Left hindlimb (tissue), 1 donor: ENCODE measurements at places on chromosomes 4 and X.

- no peak for DNase-seq
Measured at GRCh38 chrX:20312018-20312417, 45.3 kb upstream of the RPS6KA3 start.

GRCh38 chr4:3207531-3208037 lies 41.4 kb upstream of the MSANTD1 start:
- DNase-seq = no peak

GRCh38 chr4:165787516-165788274 lies 85.3 kb upstream of the TLL1 start:
- no peak for DNase-seq

- DNase-seq = no peak
Measured at GRCh38 chr4:114386637-114387233, 211.9 kb upstream of the UGT8 start.

DNA sequence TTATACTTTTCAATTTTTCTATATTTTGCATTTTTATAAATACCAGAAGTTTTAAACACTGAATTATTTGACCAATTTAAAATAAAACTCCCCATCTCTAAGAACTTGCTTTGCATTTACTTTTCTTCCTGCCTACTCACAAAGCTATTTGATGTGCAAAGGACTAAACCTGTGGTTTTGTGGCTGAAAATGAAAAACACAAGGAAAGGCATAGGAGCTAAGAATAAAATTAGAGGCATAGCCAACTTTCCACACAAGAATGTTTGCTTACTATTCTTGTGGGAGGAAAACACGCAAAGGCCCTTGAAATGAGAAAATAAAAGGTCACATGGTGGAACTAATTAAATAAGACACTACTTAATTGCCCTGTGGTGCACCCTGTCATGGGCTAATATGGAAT lies 221.2 kb downstream of the KLHL13 start:
- DNase-seq = no peak

- no peak for DNase-seq
Measured at GRCh38 chr4:73259571-73260090, 1.0 kb upstream of the ANKRD17 start.

- DNase-seq = no peak
Measured at GRCh38 chr4:150668824-150669223, 86.9 kb downstream of the MAB21L2 start.

GRCh38 chrX:104135677-104136076 lies 21.1 kb downstream of the SLC25A53 start:
- no peak for DNase-seq

DNA sequence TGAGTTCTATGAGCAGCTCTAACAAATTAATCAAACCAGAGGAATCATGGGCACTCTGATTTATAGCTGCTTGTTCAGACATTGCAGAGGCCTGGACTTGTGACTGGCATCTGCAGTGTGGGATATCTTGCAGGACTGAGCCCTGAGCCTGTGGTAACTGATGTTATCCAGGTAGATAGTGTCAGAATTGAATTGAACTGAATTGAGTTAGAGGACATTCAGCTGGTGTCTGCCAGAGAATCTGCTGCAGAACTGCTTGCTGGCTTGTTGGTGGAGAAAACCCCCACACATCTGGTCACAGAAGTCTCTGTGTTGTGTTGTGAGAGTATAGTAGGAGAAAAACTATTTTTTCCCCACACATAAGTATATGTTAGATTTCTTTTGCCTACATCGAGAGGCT lies 42.2 kb downstream of the SMIM20 start:
- no peak for DNase-seq

DNA sequence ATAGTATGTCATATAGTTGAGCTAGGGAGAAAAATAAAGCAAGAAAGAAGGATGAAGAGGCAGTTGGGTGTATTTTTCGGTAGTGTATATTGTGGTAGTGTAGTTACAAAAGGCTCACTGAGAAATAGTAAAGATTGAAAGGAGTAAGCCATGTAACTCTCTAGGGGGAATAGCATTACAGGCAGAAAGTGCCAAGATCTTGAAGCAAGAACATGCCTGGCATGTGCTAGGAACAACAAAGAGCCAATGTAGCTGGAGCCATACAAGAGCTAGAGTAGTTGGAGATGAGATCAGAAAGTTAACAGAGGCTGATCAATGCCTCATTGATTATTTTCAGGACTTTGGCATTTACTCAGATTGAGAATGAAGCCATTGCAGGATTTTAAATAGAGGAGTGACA lies 3.0 kb downstream of the ABCE1 start:
- DNase-seq = no peak

DNA sequence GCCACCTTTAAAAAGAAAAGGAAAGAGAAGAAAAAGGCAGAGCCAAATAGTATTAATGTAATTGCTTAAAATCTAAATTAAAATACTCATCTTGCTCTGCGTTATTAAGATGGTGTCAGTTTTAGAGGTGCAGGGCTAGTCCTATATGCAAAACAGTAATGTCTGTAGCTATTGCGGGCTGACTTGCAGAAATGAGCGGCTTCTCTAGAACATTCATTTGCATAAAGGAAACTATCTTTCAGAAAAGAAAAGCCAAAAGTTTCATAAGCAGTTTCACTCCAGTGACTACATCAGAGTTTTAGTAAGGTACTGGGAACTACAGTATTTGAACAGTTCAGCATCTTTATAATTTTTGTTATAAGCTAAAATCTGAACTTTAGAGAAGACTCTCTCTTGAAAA lies 6.0 kb downstream of the SMAD1 start:
- no peak for DNase-seq

DNA sequence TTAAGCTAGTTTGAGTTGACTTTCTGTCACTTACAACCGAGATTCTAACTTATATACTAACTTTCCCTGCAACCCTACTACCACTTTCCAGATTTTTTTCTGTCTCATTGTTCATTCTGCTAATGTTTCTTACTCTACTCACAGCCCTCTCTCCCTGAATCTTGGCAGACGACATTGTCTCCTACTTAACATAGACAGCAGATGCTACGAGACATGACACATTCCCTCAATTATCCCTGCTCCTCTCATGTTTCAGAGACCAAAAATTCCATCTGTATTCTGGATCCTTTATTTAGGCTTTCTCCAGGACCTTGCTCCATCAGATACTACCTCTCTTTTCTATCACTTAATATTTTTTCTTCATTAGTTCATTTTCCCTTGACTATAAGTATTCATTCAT lies 379.1 kb upstream of the TEX13C start:
- DNase-seq = no peak

- no peak for DNase-seq
Measured at GRCh38 chrX:47933946-47934345, 69.8 kb downstream of the ZNF182 start.

GRCh38 chr4:115711575-115711974 lies 598.2 kb upstream of the NDST4 start:
- DNase-seq = no peak

- DNase-seq = no peak
Measured at GRCh38 chr4:131459430-131460101, 1689.5 kb upstream of the PCDH10 start.

DNA sequence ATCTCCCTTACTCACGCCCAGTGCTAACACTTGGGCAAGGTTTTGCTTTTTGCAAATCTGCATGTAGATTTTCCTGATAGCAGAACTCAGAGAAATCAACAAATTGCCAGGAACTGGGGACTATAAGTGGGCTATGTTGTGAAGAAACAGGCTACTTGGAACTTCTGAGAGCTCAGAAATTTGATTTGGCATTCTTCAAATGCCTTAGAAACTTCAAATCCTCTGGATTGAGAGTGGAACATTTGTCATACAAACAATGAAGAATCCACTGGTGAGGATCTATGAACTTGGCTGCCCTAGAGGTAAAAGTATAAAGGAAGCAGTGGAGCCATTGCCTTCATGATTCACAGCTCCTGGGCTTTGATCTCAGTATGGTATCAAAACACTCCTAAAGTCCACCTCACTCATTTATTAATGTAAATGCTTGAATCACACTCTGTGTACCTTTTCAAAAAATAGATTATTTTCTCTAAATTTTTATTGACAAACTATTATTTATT lies 126.0 kb downstream of the GLRA3 start:
- no peak for DNase-seq

GRCh38 chrX:42735250-42735649 lies 42.7 kb downstream of the PPP1R2C start:
- DNase-seq = no peak

GRCh38 chrX:16838202-16839066 lies 31.7 kb downstream of the RBBP7 start:
- DNase-seq = no peak
